ENCODE measurements at places on chromosomes 3 and 15.

DNA sequence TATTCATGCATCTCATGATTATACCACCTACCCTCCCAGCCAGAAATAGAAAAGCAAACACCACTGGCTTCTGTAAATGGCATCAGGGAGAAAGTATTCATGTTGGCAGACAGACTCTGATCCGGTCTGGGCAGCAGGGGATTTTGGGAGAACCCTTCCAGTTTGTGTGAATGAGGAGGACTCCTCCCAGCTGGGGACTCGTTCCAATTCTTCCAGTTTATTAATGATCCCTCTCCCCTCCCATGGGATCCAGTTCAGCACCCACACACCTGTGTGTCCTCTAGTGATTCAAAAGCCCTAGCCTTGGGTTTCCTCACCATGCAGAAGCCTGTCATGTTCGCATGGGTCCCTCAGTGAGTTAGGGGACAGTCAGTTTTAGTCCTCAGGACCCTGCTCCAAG, 110.9 kb downstream of the IQSEC1 start:
- H3K27me3 ChIP-seq = no peaks in the 10 kb centered on the region
- no peak overlapping the region for H3K4me3 ChIP-seq
- H3K27ac ChIP-seq = peak overlapping the region; percentile 94
- no peaks in the 10 kb centered on the region for H3K36me3 ChIP-seq

DNA sequence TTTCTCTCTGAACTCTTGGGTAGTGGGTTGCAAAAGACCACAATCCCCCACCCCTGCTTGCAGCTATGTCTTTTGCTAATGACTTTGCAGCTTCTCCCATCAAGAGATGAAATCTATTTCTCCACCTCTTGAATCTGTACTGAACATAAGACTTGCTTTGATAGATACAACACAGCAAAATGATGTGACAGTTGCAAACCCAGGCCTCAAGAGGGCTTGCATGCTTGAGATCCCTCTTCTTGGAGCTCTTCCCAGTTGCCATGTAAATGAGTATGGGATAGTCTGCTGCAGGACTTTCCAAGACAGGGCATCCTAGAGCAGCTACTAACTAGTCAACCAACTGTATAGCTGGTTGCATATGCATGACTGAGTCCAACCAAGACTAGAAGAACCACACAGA, 783.6 kb downstream of the PDCD6IP start:
- no peaks in the 10 kb centered on the region for H3K27me3 ChIP-seq
- no peak for DNase-seq
- H3K4me3 ChIP-seq = no peak overlapping the region
- H3K36me3 ChIP-seq = no peaks in the 10 kb centered on the region
- H3K27ac ChIP-seq = no peak overlapping the region

- H3K4me3 ChIP-seq = no peak overlapping the region
- H3K36me3 ChIP-seq = no peaks in the 10 kb centered on the region
- no peak overlapping the region for H3K27ac ChIP-seq
Observed at GRCh38 chr15:39478996-39479395, 101.9 kb upstream of the THBS1 start.

DNA sequence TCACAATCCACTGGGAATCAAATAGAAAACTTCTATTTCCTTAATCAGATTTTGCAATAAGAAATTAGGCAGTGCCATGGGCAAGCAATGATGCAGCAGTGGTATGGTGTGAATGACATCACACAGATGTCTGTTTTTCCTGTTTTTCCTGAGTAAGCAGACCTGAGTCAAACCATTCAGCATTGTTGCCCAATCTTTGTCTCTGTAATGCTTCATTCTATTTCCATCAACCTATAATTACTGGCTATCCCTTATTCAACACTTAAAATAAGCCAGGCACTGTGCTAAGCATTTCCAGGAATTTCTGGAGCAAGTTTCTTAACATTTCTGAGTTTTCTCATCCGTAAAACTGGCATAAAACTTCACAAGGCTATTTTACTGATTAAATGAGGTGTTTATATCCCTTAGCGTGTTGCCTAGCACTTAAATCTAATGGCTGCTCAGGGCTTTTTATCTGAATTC, 11.3 kb upstream of the OXSR1 start:
- H3K27ac ChIP-seq = no peak overlapping the region
- no peak overlapping the region for H3K4me3 ChIP-seq
- no peaks in the 10 kb centered on the region for H3K27me3 ChIP-seq
- DNase-seq = no peak
- no peaks in the 10 kb centered on the region for H3K36me3 ChIP-seq

GRCh38 chr3:14839236-14839635, 20.5 kb downstream of the FGD5 start:
- H3K4me1 ChIP-seq = peaks cover 5% of the 10 kb centered on the region
- no peaks in the 10 kb centered on the region for H3K36me3 ChIP-seq
- H3K27ac ChIP-seq = no peak overlapping the region
- no peak overlapping the region for H3K4me3 ChIP-seq
- no peak for DNase-seq

GRCh38 chr3:16381426-16381825, 116.4 kb downstream of the OXNAD1 start:
- no peaks in the 10 kb centered on the region for H3K4me1 ChIP-seq
- no peak for DNase-seq
- H3K4me3 ChIP-seq = no peak overlapping the region
- peaks cover 6% of the 10 kb centered on the region for H3K36me3 ChIP-seq
- no peaks in the 10 kb centered on the region for H3K27me3 ChIP-seq
- no peak overlapping the region for H3K27ac ChIP-seq

DNA sequence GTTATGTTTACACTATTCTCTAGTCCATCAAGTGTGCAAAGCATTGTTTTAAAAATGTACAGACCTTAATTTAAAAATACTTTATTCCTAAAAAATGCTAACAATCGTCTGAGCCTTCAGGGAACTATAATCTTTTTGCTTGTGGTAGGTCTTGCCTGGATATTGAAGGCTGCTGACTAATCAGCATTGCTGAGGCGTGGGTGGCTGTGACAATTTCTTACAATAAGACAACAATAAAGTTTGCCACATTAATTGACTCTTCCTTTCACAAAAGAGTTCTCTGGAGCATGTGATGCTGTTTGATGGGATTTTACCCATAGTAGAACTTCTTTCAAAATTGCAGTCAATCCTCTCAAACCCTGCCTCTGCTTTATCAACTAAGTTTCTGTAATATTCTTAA, 384.0 kb upstream of the TGFBR2 start:
- H3K4me1 ChIP-seq = peaks cover 9% of the 10 kb centered on the region
- no peak for DNase-seq
- H3K27ac ChIP-seq = no peak overlapping the region
- H3K4me3 ChIP-seq = no peak overlapping the region
